ENCODE measurements at places on chromosomes 1 and 21. TPM values are rescaled to one million over a fixed set of nuclear protein-coding genes. Genes with fewer than 3 reads are reported as not detected.

DNA sequence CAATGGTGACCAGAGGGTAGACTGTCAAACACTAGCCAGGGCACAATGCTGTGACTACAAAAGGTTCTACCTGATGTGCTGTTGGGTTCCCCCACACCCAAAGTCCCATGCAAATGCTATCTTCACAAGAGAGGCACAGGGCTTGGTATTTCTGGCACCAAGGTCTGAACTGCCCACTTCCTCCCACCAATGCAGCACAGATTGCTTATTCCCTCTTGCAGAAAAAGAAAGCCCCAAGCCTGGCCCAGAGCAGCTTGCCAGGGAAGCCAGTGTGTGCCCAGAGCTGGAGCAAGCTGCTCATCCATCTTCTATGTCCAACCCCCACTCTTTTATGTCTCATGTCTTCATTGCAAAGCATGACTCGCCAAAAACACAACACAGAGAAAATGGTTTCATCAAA is 149.4 kb upstream of the CAMK1G start:
- DNase-seq, result no peak

DNA sequence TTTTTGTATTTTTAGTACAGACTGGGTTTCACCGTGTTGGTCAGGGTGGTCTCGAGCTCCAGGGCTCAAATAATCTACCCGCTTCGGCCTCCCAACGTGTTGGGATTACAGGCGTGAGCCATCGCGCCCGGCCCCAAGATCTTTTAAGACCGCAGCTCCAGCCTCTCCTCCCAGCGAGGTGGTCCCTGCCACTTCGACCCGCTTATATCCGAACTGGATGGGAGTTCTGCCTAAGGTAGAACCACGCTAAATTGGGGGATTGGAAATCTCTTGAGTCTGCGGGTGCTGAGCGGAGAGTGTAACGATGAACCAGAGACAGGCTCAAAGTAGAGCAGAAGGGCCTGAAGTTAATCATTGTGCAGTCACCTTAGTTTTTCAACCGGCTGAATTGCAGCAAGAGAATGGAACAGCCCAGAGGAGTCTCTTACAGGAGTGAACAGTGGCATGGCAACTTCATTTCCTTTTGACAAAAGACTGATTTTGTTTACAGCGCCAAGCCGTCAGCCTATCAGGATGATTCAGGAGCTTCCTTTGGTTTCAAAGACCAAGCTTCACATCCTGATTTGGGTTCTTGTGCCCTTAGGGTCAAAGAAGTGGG is 726 bp upstream of the CYB5R1 start:
- DNase-seq, result no peak

DNA sequence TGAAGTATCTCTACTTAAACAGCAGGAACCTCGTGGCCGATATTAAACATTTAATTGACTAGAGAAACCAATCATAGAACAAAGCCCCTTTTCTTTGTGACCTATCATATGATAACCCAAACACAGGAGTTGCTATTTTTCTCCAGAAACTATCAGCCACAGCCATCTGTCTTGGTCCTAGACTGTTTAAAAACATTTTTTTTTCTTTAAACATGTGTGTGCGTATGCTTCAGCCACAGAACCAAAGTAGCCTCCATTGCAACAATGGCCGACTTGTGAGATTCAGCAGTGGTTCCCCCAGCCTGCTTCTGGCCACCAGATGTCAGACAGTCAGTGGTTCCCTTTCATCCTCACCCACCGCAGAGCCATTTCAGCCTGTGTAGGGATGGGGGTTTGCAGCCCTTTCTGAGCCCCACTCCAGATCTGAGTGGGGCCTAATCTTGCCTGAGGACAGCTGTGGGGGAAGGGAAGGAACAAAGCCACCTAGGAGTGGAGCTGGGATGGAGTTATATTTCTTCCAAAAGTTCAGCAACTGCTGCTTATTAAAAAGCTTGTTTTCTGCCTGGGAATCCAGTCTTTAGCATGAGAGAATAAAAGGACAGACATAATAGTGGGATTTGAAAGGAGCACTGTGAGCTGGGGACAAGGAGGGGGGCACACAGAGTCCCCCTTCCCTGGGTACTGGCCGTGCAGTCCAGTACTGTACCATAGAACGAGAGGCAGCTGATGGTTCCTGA is 11.7 kb upstream of the IGSF3 start:
- DNase-seq, result no peak

DNA sequence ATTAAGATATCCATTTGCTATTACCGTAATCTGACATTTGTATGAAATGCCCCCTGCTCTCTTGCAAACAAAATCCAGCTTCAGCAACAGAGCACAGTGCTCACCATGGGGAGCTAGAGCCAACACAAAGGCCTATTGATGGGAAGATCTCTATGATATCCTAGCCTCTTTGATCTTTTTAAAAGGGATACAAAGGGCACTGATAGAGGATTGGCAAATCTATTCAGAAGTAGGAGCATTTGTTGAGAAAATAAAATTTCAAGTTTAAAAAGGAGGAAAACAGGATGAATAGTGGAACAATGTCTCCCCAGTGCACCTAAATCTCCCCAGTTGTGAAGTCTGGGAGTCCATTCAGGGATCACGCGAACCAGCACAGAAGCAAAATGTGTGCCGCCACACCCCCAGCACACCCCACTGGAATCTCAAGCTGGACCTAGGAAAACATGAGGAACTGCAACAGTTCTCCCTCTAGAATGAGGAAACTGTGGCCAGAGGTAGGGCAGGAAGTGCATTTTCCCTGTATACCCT is 32.2 kb downstream of the MRAP start:
- no peak for DNase-seq

DNA sequence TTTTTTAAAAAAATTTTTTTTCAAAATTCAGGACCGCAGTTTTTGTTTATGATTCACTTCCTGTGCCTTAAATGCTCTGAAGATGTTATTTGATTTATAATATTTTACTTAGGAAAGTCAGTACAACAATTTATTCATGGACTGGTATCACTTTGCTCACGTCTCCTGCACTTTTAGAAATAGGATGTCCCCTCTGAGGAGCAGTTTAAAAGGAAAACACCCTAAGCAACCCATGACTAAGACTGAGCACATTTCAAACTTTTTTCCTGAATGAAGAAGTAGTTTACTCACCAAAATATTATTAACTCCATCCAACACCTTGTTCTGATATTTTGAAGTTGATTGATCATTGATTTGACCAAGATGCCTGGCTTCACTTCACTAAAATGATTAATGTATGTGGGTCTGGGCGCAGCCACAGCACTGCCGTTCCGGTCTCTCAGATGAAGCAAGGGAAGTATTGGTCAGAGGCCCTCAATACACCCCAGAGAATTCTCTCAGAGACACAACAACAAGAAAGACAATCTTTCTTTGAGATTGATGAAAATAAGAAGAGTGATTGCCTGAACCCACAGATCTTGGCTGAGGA is 223.9 kb downstream of the TGFB2 start:
- no peak for DNase-seq

DNA sequence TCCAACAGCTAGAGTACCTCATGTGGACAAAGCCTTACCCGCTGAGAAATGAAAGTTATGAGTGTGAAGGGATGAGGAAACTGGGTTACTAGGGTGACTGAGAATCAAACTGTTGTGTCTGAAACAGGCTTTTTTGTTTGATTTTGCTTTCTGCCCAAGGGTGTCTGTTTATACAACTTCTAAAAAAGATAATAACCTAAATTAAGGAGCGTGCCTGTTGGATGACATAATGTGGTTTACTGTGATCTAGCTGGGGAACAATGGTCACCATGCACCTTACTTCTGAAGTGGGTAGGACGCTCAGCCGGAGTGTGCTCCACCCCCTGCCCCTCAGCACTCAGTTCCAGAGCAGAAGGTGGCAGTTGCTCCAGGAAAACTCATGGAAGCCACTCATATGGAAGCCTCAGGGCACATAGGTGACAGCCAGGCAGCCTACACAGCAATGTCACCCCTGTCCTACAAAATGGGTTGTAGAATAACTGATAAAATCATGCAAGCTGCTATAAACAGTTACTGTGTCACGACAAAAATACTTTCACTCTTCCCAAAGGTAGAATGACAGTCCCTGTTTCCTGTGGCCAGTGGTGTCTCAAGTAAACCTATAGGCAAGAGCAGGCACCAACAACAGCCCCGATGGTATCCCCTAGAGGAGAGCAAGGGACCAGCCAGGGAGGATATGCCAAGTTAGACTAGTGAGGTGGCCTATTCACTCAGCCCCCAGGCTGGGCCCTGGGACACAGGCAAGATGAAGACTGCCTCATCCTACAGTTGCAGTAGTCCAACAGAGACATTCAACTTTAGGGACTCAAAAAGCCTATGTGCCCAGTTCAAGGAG is 29.3 kb downstream of the SIPA1L2 start:
- no peak for DNase-seq

- DNase-seq, result no peak
These were observed 90.5 kb downstream of the ACTL8 start for GRCh38 chr1:17845583-17845982.

- DNase-seq, result no peak
These were observed 481.4 kb upstream of the CAMK1G start for GRCh38 chr1:209102120-209102519.

DNA sequence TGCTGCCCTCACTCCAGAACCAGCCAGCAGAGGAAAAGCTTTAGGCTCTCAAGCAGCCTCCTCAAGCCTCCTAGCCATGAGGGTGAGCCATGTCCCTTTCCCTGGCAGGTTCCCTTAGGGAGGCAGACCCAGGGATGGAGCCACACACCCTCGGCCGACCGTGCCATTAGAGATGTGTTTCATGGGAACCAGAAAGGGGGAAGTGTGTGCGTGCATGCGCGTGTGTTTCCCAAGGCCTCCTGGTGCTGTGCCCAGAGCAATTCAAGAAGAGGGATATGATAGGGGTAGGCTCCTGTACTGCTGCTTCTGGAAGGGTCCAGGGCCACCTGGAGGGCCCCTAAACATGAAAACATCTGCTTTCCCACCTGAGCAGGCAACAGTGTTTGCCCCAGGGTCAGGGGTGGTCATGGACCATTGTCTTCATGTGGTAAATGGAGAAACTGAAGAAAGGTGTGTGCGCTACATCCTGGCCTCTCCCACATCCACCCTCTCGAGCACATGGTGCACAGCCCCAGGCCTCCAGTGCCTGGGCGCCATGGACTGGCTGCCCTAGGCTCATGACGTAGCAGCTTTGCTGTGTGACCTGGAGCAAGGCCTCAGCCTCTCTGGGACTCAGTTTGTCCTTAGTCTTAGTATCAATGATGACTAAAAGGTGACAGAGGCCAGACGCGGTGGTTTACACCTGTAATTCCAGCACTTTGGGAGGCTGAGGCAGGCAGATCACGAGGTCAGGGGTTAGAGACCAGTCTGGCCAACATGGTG is 48.1 kb downstream of the SYF2 start:
- no peak for DNase-seq

GRCh38 chr1:167601442-167602383 is 28.3 kb upstream of the RCSD1 start:
- DNase-seq, result no peak

DNA sequence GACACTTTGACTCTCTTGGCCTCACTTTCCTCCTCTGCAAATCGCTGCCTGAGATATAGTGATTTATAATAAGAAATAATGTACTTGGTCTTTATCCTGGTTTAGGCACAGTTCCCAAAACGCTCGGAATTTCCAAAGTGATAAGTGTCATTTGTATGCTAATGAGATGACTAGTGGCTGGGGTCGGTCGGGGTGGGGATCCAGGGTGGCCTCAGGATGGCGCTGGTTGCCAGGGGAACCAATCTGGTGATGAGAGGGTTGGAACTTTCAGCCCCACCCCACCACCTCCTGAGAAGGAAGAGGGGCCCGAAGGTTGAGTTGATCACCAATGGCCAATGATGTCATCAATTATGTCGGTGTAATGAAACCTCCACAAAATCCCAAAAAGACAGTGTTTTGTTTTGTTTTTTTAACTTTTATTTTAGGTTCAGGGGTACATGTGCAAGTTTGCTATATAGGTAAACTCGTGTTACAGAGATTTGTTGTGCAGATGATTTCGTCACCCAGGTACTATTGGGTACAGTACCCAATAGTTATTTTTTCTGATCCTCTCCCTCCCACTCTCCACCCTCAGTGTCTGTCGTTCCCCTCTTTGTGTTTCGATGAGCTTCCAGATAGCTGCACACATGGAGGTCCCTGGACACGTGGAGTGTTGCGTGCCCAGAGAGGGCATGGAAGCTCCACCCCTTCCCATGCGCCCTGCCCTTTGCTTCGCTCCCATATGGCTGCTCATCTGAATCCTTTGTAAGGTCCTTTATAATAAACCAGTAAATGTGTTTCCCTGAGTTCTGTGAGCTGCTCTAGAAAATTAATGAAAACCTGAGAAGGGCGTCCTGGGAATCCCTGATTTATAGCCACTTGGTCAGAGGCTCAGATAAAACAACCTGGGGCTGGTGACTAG is 97.2 kb downstream of the KCNN3 start:
- DNase-seq, result no peak

DNA sequence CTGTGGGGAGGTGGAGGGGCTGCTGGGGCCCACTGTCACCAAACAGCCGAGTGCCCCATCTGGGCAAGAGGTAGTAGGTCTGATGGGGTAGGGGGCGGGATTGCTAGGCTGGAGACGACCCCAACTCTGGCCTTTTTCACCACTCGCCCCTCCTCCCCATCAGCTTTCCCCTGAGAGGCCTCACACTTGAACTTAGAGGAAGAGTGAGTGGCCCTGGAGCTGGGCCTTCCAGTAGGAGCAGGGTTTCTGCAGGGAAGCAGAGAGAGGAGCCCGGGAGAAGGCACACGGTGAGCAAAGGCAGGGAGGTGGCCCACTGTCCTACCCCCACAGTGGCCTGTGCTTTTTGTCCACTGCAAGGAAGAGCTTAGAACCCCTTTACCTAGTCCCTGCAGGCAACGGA is 111.9 kb upstream of the WNT4 start:
- DNase-seq, result no peak

DNA sequence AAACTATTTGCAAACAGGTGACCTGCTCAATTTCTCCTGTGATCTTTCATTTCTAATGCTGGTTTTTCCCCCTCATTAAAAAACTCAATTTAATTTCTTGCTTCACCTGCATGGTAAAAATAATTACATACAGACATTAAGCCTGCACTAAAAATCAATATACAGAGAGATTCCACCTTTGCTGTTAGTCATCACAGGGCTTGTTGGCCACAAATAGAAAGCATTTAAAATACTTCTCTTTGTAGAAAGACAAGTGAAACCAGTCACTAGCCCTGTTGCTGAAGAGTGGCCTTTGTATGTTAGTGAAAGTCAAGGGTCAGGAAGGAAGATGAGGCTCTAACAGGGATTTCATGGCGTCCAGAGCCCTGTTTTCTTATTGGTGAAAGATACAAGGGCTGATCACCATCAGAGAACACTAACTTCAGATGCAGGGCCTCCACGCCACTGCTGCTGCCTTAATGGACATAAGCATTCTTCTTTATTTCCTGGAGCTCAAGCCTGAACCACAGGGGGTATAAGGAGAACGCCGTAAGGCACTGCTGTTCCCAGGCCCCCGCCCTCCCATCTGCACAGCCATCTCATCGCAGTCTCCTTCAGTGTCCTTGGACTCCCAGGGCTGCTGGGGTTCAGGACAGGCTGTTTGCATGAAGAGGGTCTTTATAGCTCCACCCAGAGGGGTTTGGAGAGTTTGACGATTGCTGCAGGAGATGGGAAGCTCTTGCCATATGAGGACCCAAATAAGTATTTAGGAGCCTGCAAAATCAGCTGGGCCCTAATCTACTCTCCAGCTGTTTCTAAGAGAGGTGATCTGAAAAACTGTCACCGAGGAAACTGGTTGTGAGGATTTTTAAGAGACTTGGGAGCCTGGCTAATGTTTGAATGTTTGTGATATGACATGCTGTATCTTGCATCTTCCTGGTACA is 117.3 kb upstream of the IRF2BP2 start:
- DNase-seq, result no peak

Gene NPR1
- 0.92 TPM for total RNA-seq

Gene PTPRC
- total RNA-seq, result not detected

Gene ANKRD34A
- total RNA-seq, result 0.14 TPM

Gene LEMD1
- 0.52 TPM for total RNA-seq

Gene DUSP10
- 15.6 TPM for total RNA-seq

Gene KRTAP13-3
- total RNA-seq, result not detected

Gene CD1C
- total RNA-seq, result not detected

Gene LRRC7
- total RNA-seq, result not detected

Gene HCRTR1
- total RNA-seq, result not detected
